ENCODE measurements at places on chromosomes 12 and 14.

DNA sequence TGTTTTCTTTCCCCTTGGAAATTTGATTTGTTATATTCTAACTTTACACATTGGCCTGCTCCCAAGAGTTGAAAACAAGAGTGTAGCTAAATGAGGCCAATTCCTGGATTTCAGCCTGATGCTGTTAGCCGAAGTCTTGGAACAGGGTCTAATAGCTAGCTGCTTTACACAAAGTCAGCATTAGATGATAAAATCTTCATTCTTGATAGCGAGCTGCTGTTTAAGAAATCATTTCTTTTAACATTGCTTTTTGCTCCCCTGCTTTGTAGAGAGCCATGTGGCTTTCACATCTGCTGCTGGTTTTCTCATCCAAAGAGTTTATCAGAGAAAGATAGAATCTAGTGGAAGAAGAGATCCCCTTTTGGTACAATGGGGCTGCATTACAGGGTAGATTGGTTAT lies 22.3 kb downstream of the FBXW8 start:
- DNase-seq: no peak

DNA sequence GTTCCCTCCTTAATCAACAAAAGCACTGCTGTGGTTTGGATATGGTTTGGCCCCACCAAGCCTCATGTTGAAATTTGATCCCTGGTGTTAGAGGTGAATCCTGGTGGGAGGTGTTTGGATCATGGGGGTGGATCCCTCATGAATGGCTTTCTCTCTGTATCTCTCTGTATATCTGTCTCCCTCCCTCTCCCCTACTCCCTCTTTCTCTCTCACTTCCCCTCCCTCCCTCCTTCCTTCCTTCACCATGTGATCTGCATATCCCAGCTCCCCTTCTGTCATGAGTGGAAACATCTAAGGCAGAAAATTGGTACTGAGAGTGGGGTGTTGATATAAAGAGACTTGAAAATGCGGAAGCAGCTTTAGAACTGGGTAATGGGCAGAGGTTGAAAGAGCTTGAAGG lies 5.2 kb downstream of the GSKIP start:
- DNase-seq: no peak

DNA sequence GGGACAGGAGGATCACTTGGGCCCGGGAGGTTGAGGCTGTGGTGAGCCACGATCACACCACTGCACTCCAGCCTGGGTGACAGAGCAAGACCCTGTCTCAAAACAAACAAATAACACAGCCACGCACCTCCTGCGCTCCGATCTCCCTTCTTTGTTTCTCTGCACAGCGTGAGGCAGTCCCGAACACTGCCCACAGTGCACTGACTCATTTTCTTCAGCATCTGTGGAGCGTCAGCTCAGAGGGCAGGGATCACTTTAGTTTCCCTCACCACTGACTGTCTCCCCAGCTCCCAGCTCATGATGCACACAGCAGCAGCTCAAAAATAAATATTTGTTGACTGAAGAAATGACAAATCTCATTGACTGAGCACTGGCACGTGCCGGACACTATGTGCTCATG lies 883 bp upstream of the MYL2 start:
- DNase-seq: no peak

DNA sequence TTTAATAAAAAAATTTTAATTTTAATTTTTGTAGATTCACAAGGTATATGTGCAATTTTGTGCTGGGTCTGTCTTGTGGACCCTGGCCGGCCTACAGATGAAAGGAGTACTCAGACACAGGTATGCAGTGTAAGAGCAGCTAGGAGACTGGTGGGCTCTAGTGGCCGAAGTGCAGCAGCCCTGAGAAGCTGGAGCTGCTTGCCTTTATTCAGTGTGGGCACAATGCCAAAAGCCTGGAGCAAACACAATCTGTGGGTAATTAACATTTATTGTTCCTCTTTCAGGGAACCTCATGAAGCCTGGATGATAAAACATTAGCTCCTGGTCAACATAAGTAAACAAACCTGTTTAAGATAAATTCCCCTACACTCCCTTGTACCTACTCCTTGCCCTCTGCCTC lies 135.7 kb upstream of the SEL1L start:
- DNase-seq: no peak

DNA sequence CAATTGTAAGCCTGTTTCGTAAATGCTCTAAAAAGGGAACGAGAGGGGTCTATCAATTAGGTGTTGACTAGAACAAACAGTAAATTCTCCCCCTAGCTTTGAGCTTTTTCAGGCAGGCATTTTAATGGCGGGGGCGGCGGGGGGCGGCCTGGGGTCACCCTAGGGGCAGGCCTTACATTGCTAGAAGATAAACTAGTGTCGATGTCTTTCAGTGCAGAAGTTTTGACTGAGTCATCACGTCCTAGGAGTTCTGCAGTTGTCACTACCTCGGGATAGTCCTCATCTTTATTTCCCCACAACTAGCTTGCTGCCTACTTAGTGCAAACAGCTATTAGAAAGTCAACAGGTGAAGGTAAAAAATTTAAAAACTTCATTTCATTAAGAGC lies 1.6 kb downstream of the ATP6V1D start:
- no peak for DNase-seq

- no peak for DNase-seq
Measured at GRCh38 chr12:32901553-32901952, 5.0 kb upstream of the PKP2 start.

DNA sequence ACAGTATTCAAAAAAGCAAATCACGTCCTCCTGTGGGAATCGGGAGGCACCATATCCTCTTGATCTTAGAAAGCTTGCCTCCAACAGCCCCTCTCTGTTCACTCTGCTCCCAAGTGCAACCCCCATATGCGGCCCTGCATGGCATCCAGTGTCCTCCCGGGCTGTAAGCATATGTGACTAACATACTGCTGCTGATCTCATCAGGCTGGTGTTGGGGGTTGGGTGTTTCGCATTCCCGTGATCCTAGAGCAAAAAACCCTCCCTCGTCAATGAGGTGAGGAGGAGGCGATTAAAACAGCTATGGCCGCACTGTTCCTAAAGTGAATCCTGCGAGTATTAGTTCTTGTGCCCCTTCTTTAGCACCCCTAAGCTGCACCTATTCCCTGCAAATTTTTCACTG lies 28.1 kb upstream of the PPM1A start:
- DNase-seq: no peak

- no peak for DNase-seq
Measured at GRCh38 chr12:81330480-81330879, 252.6 kb downstream of the ACSS3 start.

- DNase-seq: no peak
Measured at GRCh38 chr14:58238252-58239243, 6.1 kb upstream of the PSMA3 start.

DNA sequence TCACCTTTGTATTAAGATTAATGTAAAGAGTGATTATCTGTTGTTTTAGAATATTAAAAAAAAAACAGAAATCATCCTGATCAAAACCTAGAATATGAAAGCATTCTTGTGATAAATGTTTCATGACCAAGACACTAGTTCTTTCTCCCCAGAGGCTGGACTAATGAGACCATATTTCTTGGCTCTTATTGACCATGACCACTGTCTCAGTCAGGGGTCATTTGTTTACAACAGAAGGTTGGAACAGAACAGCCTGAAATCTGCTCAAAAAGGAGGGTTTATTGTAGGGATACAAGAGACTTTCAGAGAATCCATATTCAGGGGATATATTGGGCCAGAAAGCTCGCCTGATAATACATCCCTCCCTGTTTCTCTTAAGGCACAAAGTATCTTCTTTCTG lies 87.7 kb downstream of the TMEM30B start:
- no peak for DNase-seq

GRCh38 chr14:104116756-104117340 lies 21.5 kb upstream of the KIF26A start:
- peak; percentile 4 for DNase-seq

DNA sequence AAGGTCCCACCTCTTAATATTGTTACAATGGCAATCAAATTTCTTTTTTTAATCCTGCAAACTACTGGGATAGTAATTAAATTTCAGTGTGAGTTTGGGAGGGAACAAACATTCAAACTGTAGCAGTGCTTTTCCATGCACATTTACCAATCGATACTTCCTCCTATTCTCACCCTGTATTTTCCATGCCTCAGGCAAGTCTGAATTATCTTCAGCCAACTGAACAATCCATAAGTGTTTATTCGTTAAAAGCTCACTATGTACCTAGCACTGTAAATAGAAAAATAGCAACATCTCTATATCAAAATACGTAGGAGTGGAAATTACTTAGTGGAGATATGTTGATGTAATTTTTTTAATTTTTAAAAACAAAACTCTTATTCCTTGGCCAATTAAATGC lies 43.5 kb downstream of the CCDC177 start:
- no peak for DNase-seq

DNA sequence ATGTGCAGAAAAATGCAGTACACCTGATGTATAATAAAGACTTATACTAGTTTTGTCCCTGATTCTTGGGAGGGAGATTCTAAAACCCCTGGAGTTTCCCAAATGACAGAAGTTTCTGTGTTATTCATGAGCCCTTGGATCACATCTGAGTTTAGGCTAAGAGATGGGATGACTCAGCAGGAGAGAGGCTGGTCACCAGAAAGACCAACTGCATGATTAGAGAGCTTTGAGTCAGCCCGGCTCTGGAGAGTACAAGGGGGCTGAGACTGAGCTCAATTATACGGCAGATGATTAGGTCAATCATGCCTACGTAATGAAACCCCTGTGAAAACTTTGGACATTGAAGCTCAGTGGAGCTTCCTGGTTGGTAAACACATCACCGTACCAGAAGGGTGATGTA lies 174.2 kb downstream of the SSPN start:
- DNase-seq: no peak

- DNase-seq: no peak
Measured at GRCh38 chr14:89418452-89418851, 1.4 kb upstream of the FOXN3 start.

DNA sequence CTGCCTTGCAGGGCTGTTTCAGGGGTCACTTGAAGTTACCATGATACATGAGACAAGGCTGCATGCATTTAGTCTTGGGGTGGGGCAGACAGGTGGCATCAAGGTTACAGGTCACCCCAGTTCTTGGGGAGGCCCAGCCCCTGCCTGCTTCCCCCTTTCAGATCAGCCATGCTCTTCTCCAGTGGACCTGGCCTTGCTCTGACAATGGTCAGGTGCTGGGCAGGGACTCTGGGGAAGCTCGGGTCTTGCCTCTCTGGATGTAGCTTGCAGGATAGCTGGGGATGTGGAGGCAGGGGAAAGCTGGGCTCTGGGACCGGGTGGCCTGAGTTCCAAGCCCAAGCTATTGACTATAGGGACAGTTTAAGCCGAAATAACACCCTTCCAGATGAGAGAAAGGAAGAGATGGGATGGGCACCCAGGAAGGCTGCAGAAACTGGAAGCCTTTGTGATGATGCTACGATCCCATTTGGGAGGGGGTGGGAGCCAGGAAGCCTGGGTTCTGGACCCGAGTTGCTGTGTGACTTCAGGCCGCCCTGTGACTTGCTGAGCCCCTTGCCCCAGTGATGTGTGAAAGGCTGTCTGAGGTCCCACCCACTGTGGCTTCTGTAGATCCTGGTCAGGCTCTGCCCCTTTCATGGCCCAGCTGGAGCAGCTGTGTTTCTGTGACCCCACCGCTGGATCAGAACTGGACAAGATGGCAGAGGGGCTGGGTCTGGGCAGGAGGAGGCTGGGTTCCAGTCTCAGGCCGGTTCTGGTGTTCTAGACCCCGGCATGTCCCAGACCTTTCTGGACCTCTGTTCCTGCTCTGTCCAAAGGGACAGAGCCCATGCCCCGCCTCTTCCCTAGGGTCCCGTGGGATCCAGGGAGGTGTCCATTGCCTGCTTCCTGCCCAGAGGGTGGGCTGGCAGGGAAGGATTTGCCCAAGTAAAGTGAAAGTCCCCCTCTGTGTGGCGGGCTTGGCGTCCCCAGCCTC lies 2.1 kb downstream of the TNFAIP2 start:
- no peak for DNase-seq

DNA sequence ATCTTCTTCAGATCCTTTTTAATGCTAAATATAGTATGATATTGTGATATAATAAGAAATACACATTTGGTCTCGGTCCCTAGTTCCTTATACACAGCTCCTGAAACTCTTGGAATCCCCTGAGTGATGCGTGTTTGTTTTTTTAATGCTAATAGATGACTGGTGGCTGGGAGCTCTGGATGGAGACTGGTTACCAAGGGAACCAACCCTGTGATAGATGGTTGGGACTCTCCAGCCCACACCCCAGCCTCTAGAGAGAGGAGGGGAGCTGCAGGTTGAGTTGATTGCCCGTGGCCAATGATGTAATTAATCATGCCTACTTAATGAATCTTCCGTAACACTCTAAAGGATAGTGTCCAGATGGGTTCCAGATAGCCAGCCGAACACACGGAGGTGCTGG lies 140.6 kb downstream of the FBXL14 start:
- DNase-seq: no peak

- no peak for DNase-seq
Measured at GRCh38 chr14:36167431-36167830, 9.1 kb downstream of the PTCSC3 start.

DNA sequence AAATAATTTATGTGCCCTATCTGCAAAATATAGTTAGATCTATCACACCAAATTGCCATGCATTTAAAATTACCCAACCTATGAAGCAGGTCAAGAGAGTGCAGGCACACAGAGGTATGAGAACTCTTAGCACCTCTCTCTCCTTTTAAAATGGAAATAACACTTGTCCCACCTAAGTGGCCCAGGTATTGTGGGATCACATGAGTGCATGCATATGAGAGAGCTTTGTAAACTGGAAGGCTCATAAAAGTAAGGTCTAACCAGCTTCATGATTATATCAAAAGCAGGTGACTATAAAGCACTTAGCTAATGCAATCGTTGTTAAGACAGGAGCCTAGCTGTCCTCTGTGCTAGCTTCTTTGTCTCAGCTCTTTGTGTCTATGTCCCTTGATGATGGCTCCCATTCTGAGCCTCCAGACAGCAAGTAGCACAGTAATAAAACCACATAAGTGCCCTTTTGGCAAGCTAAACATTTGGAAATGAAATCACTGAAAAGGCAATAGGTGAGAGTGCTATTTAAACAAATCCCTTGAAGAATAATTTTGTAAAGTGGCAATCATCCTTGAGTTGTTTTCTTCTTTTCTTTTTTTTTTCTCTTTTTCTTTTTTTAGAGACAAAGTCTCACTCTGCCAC lies 219.0 kb downstream of the NTF3 start:
- DNase-seq: no peak

GRCh38 chr12:119744900-119745606 lies 77.1 kb downstream of the PRKAB1 start:
- no peak for DNase-seq

DNA sequence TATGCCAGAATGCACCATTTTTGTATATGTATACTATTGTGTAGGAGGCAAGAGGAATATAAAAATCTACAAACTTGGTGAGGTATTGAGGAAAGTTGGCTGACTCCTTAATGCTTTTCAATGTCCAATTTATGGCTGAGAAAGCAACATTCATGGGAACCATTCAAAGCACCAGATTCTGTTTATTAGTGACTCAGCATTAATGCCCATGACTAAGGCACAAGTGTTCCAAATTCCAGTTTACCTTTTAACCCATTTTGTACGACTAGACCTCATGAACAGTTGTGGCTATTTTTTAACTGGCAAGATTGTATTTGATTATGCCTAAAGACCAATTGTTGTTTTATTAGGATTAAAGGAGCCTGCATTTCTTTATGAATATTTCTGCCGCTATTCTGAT lies 375.4 kb upstream of the ATP2B1 start:
- DNase-seq: no peak
